Ovary (tissue), 10 donors: ENCODE measurements at places on chromosomes 1 and 21.

DNA sequence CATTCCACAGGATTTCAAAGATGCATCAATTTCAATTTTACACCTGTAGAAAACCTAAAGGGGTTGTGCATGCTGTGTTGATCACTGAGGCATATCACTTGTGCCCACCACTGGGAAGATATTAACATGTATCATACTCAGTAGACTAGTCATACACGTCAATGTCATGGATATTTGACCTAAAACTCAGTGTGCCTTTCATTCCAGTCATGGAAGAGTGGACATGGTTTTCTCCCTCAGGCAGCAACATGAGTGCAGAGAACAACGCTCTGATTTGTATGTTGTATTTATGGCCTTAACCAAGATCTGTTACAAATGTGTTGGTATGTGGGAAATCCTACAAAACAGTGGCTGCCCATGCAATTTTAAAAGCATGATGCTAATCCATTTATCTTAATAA lies 6.1 kb upstream of the C1orf53 start:
- no peaks in the 10 kb centered on the region for H3K27me3 ChIP-seq
- H3K4me1 ChIP-seq: no peaks in the 10 kb centered on the region
- H3K36me3 ChIP-seq: no peaks in the 10 kb centered on the region
- no peak overlapping the region for H3K4me3 ChIP-seq
- no peak overlapping the region for H3K27ac ChIP-seq

DNA sequence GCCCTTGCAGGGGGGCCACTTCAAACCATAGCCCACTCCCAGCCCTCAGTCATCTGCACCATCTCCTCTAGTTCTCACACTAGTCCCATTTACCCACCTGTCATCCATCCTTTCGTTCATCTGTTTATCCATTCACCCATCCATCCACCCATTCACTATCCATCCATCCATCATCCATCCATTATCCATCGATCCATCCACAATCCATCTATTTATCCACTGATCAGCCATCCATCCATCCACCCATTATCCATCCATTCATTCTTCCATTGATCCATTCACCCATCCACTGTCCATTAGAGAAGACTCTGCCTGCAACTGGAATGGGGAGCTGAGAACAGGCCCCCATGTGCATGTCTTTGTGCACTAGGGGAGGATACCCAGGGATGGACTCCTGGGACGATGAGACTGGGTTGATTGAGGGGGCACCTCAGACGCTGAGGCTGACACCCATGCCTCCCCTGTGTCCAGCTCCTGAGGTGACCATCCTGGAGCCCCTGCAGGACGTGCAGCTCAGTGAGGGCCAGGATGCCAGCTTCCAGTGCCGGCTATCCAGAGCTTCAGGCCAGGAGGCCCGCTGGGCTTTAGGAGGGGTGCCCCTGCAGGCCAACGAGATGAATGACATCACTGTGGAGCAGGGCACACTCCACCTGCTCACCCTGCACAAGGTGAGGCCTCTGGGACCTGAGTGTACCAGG lies 97.9 kb downstream of the TRIM11 start:
- H3K36me3 ChIP-seq: no peaks in the 10 kb centered on the region
- no peaks in the 10 kb centered on the region for H3K27me3 ChIP-seq
- no peaks in the 10 kb centered on the region for H3K4me1 ChIP-seq
- no peak for DNase-seq

GRCh38 chr1:81915937-81916336 lies 115.2 kb downstream of the ADGRL2 start:
- no peaks in the 10 kb centered on the region for H3K4me1 ChIP-seq
- no peaks in the 10 kb centered on the region for H3K36me3 ChIP-seq
- H3K27me3 ChIP-seq: no peaks in the 10 kb centered on the region
- H3K27ac ChIP-seq: no peak overlapping the region
- no peak for DNase-seq

DNA sequence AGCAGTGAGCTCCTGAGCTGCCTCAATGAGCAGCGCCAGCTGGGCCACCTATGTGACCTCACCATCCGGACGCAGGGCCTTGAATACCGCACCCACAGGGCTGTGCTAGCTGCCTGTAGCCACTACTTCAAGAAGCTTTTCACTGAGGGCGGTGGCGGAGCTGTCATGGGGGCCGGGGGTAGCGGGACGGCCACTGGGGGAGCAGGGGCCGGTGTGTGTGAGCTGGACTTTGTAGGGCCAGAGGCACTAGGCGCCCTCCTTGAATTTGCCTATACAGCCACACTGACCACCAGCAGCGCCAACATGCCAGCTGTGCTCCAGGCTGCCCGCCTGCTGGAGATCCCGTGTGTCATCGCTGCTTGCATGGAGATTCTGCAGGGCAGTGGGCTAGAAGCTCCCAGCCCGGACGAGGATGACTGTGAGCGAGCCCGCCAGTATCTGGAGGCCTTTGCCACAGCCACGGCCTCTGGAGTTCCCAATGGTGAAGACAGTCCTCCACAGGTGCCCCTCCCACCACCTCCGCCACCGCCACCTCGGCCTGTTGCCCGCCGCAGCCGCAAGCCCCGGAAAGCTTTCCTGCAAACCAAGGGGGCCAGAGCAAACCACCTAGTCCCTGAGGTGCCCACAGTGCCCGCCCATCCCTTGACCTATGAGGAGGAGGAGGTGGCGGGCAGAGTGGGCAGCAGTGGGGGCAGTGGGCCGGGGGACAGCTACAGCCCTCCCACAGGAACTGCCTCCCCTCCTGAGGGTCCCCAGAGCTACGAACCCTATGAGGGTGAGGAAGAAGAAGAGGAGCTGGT lies 12.3 kb downstream of the ZBTB7B start:
- DNase-seq: no peak
- peaks cover 16% of the 10 kb centered on the region for H3K4me1 ChIP-seq
- no peaks in the 10 kb centered on the region for H3K36me3 ChIP-seq
- no peak overlapping the region for H3K27ac ChIP-seq
- no peak overlapping the region for H3K4me3 ChIP-seq

DNA sequence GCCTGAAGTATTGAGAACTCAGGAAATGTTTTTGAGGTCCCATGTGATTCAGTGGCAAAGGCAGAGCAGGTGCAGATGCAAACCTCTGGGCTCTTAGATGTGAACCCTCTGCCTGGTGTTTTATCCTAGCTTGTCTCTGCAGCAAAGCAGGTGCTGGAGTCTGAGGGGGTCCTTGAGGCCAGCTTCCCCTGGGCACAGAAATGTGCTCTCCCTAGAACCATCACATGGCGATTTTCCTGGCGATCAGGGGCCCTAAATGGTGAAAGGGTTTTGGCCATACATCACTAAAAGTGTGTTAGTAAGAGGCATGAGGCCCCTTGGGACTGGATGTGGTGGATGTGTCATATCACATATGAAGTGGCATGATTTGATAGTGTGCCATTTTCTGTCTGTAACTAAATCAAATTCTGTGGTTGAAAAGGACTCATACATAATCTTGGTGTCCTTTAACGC lies 144.8 kb downstream of the ST6GALNAC3 start:
- no peaks in the 10 kb centered on the region for H3K36me3 ChIP-seq
- H3K27me3 ChIP-seq: no peaks in the 10 kb centered on the region
- DNase-seq: no peak
- no peak overlapping the region for H3K4me3 ChIP-seq

DNA sequence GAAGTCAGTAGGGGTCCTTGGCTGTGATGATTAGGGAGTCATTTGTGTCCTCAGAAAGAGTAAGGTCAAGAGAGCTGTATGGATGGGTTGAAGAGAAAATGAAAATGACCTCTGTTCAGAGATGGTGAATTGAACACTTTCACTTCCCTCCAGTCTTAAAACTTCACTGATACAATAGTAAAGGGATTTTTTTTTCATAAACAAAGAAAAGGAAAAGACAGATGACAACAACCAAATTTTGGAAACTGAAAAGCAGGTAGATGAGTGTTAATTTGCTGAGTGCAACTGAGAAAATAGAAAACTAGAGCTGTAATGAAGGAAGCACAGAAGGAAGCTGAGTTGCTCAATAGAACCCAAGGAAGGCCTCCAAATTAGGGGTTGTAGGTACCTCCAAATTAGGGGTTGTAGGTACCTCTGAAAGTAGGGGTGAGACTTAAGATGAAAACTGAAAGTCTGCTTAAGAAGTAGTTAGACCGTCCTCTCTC lies 14.8 kb upstream of the S1PR1 start:
- no peak for DNase-seq
- no peaks in the 10 kb centered on the region for H3K27me3 ChIP-seq
- no peak overlapping the region for H3K4me3 ChIP-seq
- H3K36me3 ChIP-seq: no peaks in the 10 kb centered on the region
- H3K4me1 ChIP-seq: no peaks in the 10 kb centered on the region
- H3K27ac ChIP-seq: no peak overlapping the region

DNA sequence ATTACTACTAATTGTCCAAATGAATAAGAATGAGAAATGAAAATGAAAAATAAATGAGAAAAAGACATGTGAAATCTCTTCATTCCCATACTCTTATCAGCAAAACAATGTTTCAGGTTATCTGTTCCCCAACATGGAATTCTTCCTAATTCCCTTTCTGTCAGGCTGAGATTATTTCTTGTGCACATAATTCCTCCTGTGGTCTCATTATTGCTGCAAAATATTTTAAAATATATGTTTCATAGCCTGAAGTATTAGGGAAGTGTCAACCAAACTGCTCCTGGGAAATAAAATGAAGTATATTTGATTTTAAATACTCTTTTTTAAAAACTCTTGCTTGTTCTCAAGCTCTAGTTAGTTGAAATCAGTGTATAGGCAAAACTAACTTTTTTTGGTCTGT lies 314.9 kb downstream of the USP25 start:
- no peaks in the 10 kb centered on the region for H3K36me3 ChIP-seq
- no peaks in the 10 kb centered on the region for H3K27me3 ChIP-seq
- DNase-seq: no peak
- no peaks in the 10 kb centered on the region for H3K4me1 ChIP-seq
- no peak overlapping the region for H3K27ac ChIP-seq

GRCh38 chr1:66931590-66931989 lies 6.8 kb downstream of the MIER1 start:
- H3K27ac ChIP-seq: peak overlapping the region; percentile 97
- H3K36me3 ChIP-seq: no peaks in the 10 kb centered on the region
- H3K4me1 ChIP-seq: peaks cover 3% of the 10 kb centered on the region

DNA sequence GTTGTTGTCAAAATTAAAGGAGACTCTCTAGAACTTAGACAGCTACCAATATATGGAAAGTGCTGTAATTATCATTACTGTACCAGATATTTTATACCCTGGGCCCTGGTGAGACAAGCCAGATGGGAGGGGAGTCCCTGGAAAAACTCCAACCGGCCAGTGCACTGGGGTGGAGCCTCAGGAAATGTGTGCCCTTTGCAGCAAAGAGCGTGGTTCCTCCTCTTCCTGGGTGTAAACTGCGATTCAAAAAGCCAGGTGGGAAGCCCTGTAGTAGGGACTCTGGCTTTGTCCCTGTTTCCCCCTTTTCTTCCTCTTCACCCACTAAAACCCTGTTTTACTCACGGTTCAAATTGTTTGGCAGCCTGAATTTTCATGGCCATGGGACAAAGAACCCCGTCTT lies 812.3 kb downstream of the PLA2G4A start:
- no peak for DNase-seq
- no peaks in the 10 kb centered on the region for H3K27me3 ChIP-seq
- H3K27ac ChIP-seq: no peak overlapping the region
- no peaks in the 10 kb centered on the region for H3K36me3 ChIP-seq
- no peaks in the 10 kb centered on the region for H3K4me1 ChIP-seq

GRCh38 chr1:17310068-17310640 lies 2.2 kb downstream of the PADI4 start:
- no peaks in the 10 kb centered on the region for H3K27me3 ChIP-seq
- no peaks in the 10 kb centered on the region for H3K36me3 ChIP-seq
- no peak for DNase-seq
- peaks cover 10% of the 10 kb centered on the region for H3K4me1 ChIP-seq
- no peak overlapping the region for H3K27ac ChIP-seq
- no peak overlapping the region for H3K4me3 ChIP-seq

- no peak overlapping the region for H3K27ac ChIP-seq
- H3K36me3 ChIP-seq: no peaks in the 10 kb centered on the region
- H3K27me3 ChIP-seq: no peaks in the 10 kb centered on the region
- no peak overlapping the region for H3K4me3 ChIP-seq
- H3K4me1 ChIP-seq: no peaks in the 10 kb centered on the region
- no peak for DNase-seq
Measured at GRCh38 chr1:24966121-24966723, 36.1 kb upstream of the RUNX3 start.

DNA sequence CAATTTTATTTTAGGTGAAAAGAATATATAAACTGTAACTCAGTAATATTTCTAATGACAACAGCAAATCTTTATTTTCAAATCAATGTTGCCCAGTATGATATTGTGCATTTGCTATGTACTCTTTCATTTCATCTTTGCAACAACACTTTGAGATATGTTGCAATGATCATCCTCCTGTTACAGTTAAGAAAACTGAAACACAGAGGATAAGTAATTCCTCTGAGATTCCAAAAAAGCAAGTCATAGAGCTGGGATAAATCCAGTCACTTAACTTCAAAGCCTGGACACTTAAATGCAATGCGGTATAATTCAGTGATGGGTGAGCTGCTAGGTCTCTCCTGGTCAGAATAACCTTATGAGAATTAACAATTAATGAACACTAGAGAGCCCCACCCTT lies 48.6 kb upstream of the EXO1 start:
- no peak for DNase-seq
- H3K4me3 ChIP-seq: no peak overlapping the region
- no peaks in the 10 kb centered on the region for H3K4me1 ChIP-seq
- no peaks in the 10 kb centered on the region for H3K36me3 ChIP-seq

GRCh38 chr1:198890214-198890930 lies 251.5 kb downstream of the PTPRC start:
- no peak for DNase-seq
- no peaks in the 10 kb centered on the region for H3K36me3 ChIP-seq
- peaks cover 2% of the 10 kb centered on the region for H3K4me1 ChIP-seq
- H3K27ac ChIP-seq: no peak overlapping the region

DNA sequence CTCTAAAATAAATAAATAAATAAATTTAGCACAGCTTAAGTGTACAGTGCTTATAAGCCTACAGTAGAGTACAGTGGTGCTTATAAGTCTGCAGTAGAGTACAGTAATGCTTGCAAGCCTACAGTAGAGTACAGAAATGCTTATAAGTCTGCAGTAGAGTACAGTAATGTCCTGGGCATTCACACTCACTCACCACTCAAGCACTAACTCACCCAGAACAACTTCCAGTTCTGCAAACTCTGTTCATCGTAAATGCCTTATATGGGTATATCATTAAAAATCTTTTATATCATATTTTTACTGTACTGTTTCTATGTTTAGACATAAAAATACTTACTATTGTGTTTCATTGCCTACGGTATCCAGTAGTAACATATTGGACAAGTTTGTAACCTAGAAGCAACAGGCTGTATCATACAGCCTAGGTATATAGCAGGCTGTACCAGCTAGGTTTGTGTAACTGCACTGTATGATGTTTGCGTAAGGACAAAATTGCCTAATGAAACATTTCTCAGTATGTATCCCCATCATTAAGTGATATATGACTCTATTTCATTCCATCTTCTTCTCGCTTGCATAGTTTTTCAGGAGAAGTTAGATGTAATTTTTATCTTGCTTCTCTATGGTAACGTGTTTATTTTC lies 14.0 kb upstream of the S100B start:
- H3K4me3 ChIP-seq: no peak overlapping the region
- H3K4me1 ChIP-seq: no peaks in the 10 kb centered on the region
- DNase-seq: no peak

GRCh38 chr1:244012202-244012601 lies 38.9 kb upstream of the ZBTB18 start:
- DNase-seq: peak; percentile 35
- H3K36me3 ChIP-seq: no peaks in the 10 kb centered on the region
- H3K27me3 ChIP-seq: no peaks in the 10 kb centered on the region
- H3K4me1 ChIP-seq: peaks cover 2% of the 10 kb centered on the region
- H3K4me3 ChIP-seq: no peak overlapping the region

- H3K4me1 ChIP-seq: peaks cover 3% of the 10 kb centered on the region
- peak within 1 kb of the TSS; percentile 82 for H3K27ac ChIP-seq
- peak; percentile 98 for DNase-seq
- H3K4me3 ChIP-seq: peak within 1 kb of the TSS; percentile 50
Measured at GRCh38 chr1:180631766-180632325, at the start of gene XPR1. Gene XPR1 (plus strand): TSS chr1:180632022. CDS start chr1:180632202, 180 bp downstream.
